ENCODE measurements at places on chromosomes 4 and X. TPM values are rescaled to one million over a fixed set of nuclear protein-coding genes. Genes with fewer than 3 reads are reported as not detected.

GRCh38 chrX:130637591-130637990 is 235.8 kb downstream of the RBMX2 start:
- DNase-seq, result no peak

DNA sequence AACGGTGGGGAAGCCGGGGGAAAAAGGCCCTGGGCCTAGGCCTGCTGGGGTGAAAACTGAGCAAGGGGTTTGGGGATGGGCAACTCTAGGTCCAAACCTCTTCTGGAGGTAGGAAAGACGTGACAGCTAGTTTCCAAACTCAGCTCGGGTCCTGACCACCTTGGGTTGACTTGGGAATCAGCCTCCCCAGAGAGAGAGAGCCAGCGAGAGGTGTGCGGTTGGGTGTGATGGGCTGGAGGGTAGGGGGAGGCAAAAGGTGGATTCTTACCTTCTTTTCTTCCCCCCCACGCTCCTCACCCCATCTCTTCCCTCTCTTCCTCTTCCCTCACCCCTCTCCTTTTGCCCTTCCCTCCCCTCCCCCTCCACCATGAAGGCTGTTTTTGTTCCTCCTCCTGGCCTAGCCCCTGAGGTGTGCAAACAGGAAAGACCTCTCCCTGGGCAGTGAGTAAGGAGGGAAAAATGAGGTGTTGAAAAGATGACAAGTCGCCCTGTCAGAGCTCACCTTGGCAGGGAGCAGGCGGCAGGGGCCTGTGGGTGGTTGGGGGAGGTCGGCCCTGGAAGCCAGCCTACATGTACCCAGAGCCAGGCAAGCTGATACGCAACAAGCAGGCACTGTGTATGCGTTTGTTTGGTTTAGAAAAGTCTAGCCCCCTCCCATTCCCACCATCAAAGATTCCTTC is 14.8 kb downstream of the PJA1 start:
- no peak for DNase-seq

GRCh38 chrX:103061486-103061885 is 2.5 kb downstream of the BEX1 start:
- DNase-seq, result no peak

DNA sequence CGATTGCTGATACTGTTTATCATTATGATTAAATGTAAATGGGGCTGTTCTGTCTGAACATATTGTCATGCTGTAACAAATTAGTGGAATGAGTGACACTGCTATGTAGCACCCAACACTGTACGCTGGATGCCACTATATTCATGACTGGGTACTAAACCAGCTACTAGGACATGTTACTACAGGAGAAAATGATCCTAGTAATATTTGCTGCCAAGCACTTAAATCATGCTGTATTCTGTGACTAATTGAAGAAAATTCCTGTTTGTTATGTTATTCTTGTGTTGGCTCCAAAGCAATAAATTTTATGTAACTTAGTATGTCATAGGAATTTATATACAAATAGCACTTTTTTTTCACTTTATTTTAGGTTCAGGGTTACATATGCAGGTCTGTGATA is 804.2 kb downstream of the CENPC start:
- no peak for DNase-seq

DNA sequence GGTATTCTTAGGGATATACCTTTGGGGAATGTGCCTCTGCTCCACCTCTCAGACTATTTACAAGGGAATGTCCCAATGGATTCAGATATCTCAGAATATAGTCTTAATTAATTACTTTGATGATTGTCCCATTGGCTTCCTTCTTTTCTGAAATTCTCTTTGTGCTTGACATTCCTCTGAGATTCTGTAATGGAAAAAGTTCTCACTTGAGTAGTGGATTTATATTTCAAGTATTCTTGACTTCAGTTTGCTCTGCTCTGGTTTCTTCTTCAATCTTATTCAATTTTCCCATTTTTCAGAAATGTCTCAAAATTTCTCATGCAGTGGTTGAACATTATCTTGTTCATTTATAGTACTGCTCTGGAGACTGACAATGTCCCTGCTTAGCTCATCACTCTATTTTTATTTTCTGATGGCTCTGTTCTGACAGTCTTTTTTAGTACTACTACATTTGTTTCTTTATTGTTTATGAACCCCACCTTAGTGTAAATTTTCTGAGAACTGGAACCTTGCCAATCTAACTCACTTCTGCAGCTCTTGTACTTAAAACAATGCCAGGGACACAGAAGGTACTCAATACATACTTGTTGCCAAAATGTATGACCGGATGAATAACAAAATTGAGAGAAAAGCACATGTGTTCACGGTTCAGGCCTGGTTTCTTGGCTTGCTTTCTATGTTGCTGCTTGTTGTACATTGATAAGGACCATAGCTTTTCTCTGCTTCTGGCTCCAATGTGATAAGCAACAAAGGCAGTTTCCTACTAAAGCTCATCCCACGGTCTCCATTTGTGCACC is 471.7 kb downstream of the GASK1B start:
- DNase-seq, result no peak

DNA sequence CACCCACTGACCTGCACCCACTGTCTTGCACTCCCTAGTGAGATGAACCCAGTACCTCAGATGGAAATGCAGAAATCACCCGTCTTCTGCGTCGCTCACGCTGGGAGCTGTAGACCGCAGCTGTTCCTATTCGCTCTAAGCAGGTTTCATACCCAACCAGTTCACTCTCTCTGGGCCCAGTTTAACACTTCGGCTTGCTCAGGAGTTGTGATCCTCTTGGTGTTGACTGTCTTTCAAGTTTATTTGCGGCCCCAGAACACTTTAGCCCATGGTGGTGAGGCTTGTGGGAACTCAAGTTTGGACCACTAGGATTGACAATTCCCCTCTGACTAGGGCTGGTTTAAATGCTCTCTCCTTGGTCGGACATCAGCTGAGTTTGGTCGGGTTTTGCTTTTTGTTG is 147.0 kb downstream of the DACH2 start:
- no peak for DNase-seq

DNA sequence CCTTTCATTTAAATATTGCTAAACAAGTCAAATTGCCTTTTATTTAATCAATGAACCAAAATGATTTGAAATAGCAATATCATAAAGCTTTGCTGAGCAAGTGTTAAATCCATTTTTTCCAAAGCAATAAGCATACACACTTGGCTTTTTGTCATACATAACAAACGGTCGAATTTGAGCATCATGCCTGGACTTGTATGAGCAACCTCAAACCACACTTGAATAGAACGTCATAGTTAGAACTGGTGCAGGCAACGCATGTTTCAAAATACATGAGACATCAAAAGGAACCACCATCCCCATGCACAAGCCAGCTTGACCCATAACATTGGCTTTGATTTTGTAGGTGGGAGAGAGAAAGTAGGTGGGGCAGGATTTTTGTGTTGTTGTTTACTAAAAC is 812.3 kb upstream of the FRG1 start:
- no peak for DNase-seq

Gene F9
- total RNA-seq, result not detected
